Astrocyte of the spinal cord (primary cell): ENCODE measurements at places on chromosomes 13 and 19.

GRCh38 chr13:109331011-109331433 is 455.4 kb downstream of the IRS2 start:
- peak; percentile 24 for DNase-seq

GRCh38 chr19:51599084-51599483 is 28.0 kb downstream of the ZNF175 start:
- DNase-seq: no peak

DNA sequence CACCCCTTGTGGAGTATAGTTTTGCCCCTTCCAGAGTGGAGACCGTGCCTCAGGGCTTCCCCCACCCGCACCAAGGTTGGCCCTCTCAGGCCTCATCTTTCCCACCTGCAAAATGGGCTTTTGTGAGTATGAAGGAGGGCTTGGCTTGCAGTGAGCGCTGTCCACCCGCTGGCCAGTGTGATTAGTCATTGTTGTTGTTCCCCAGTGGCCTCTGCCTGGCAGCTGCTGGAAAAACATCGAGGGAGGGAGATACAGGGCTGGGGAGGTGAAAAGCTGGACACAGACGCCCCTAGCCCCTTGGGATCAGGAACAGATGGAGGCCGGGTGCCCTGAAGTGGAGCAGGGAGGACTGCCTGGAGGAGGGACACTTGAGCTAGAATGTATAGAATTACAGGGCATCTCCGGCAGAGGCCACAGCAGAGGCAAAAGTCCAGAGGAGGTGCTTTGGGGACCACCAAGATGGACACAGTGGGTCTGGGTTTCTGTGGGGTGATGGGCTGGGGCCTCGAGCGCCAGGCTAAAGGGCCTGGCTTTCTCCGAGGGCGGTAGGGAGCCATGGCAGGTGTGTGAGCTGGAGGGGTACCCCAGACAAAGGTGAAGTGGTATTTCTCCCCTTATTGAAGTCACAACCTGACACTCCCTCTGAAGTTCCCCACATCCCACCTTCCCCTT is 3.9 kb upstream of the IL12RB1 start:
- DNase-seq: peak; percentile 10

GRCh38 chr13:112475889-112476288 is 99.7 kb downstream of the SPACA7 start:
- no peak for DNase-seq

DNA sequence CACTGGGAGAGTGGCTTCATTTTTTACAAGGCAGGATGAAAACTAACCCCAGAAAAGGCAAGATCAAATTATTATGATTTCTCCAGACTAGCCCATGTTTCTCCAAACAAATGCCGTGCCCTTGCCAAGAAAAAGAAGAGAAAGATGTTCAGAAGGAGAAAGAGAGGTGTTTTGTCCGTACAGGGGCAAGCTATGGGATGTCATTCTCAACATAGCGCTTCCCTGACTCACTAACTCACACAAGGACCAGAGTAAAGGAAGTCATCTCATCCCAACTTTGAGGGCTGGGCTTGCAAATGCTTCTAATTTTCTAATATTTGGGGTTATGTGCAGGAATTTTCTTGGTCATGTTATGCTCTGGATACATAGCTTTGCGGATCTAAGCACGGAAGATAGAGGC is 224.2 kb upstream of the MAB21L1 start:
- DNase-seq: peak; percentile 57

GRCh38 chr19:2186071-2186846 is 22.5 kb downstream of the DOT1L start:
- DNase-seq: peak; percentile 89

- peak; percentile 32 for DNase-seq
Observed at GRCh38 chr19:18496167-18496979, 25.5 kb downstream of the ELL start.

DNA sequence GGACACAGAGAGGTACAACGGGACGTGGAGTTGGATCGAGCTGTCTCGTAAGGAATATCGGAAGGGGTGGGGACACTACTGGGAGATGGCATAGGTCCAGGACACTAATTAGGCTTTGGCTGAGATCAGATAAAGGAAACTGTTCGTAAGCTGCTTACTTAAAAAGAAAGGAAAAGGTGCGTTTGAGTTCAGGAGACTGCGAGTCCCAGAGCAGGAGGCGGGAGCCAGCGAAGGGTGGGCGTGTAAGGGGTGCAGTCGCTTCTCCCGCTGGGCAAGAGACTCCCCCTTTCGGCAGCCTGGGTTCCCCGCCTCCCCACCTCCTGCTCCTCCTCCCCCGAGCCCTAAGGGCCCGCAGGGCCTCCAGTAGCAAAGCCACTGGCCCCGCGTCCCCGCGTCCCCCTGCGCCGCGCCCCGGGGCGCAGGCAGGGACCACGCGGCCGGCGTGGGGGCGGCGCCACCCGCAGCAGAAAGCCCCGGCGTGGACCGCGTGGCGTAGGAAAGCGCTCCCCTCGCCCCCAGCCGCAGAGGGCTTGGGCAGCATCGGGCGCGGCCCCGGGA is 547 bp downstream of the ABCC4 start:
- DNase-seq: peak; percentile 56

GRCh38 chr13:67001363-67001762 is 228.8 kb downstream of the PCDH9 start:
- no peak for DNase-seq

DNA sequence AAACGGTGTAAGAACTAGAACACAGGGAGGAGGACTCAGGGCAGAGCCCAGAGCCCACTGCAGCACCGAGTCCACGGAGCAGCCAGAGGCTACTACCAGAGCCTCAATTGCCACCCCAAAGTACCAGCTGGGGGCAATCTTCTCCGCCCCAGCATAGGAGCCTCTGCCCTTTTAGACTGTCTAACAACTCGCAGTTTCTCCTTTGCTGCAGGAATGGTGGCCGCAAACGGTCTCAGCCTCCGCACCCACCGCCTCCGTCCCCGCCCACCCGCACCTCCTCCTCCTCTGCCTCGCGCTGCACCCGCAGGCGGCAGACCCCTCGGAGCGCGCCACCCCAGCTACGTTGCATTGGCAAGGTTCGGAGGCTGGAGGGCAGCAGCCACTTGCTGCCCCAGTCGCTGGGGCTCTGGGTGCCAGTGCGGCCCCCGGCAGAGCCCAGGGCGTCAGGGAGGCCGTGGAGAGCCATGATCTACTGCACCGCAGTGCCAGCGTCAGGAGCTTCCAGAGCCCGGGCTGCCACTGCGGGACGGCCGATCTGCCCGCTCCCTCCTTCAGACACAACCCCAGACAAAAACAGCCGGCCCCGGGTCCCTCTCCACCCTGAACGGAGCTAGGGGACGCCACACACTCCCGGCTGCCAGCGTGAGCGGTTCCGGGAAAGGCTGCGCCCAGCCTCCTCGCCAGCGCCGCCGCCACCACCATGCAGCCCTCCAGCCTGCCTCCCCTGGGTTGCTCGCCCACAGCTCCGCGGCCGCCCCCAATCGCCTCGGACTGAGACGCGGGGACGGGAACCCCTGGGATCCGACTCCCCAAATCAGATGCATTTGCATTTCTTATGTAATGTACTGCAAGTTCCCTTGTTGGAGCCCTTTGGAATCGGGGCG is 1.8 kb downstream of the FGF14 start:
- no peak for DNase-seq

DNA sequence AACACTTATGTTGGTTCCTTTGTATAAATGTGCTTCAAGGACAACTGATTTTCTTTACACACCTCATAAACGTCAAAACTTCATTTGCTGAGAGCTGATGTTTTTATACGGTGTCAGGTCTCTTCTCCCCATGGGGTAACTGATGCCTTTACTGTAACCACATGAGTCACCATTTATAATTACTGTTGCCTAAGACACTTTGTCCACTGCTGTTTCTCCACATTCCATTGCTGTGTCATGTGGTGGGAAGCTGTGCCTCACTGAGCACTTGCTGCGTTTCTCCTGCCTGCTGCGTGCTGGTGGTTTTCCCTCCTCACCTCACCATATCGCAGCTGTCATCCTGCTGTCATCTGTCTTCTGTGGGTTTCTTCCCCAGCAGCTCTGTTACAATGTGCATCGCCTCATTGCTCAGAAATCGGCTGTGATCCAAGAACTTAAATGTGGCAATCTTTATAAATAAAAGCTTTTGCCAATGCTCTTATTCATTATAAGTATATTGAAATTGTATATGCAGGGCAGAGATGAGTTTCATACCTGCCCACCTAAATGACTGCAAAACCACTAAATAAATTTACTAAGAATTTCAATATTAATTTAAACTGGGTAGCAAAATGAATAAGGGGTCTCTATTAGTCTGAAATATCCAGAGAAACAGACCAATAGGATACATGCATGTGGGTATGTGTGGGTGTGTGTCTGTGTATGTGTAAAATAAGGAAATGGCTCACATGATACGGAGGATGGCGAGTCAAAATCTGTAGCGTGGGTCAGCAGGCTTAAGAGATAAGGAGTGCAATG is 547.0 kb upstream of the SLITRK5 start:
- DNase-seq: peak; percentile 99

DNA sequence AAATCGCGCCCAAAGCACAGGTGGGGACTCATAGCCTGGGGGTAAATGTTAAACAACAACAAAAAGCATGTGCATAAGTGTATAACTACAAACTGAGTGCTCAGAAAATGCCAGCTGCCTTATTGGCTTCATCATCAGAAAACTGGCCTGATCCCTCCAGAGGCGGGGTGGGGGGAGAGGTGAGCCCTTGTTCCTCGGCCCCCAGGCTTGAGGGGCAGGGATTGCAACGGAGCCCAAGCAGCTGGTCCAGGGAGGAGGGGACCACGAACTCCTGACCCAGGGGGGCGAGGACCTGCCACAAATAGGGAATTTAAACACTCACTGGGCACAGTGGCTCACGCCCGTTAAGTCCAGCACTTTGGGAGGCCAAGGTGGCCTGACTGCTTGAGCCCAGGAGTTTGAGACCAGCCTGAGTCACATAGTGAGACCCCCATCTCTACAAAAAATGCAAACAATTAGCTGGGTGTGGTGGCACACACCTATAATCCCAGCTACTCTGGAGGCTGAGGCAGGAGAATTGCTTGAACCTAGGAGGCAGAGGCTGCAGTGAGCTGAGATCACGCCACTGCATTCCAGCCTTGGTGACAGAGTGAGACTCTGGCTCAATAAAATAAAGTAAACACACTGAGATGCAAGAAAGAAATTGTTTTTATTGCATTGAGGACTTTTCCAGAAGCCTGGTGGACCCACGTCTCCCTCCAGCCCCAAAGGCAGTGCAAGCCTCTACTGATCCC is 8.7 kb downstream of the SIRT6 start:
- DNase-seq: no peak

- no peak for DNase-seq
Observed at GRCh38 chr19:29676586-29676985, 11.3 kb downstream of the PLEKHF1 start.

DNA sequence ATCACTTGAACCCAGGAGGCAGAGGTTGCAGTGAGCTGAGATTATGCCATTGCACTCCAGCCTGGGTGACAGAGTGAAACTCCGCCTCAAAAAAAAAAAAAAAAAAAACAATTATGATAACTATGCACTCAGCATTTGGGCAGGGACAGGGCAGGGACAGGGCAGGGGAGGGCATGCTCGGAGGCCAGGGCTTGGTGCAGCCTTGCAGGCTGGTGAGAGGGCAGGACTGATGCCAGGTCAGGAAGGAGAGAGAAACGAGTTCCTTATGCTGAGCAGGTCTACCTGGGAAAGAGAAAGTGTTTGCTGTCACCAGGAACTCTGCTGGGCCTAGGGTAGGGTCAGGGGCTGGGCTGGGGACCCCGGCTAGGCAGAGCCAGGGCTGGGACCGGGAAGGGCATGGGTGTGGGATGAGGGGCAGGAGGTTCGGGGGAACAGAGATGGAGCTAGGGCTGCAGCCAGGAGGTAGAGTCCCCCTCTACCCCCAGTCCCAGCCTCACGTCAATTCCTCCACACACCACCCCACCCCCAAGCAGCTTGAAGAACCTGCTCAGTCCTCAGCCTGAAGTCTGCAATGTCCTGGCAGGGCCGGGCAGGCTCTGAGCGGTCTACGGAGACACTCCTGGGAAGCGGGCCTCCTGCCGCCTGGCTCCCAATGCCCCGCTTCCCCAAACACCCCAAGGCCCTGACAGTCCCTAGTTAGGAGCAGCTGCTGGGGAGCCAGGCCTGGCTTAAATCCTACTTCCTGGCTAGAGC is 2.8 kb downstream of the FXYD3 start:
- no peak for DNase-seq

DNA sequence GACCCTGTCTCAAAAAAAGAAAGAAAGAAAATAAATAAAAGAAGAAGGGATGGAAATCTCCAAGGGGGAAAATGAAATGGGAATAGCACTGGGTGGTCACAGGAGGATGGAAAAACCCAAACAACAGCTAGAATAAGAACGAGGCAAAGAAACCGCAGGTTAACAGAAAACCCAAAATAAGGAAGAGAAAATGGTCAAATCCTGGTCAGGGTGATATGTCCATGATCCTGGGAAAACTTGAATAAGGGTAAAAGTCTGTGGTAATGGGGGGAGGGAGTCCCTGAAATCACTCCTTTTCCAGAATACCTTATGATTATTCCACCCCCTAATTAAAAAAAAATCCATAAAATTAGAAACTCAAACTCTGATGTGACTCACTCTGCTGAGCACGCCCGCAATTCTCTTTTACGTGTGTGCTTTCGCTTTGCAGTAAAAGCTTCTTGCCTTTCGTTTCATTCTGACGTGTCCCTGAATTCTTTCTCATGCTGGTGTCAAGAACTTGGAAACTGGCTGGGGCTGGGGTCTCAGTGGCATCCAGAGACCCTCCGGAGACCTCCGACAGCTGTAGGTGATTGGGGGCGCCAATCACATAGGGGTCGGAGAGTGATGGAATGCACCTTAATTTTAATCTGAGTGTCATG is 4.3 kb upstream of the NAXD start:
- DNase-seq: no peak

DNA sequence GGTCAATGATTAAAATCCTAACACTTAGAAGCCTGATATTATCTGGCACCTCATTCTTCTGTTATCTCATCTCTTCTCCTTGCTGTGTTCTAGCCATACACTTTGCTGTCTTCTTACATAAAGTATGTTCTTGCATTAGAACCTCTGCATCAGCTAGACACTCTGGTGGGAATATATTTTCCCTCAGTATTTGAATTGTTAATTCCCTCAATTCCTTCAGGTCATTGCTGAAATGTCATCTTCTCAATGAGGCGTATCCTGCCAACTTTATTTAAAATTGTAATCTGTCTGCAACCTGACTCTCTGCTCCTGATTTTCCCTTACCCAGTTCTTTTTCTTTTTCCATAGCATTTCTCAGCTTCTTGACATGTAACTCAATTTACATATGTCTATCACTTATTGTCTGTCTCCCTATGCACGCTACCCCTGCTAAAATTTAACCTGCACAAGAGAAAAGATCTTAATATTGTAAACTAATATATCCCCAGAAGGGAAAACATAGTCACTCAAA is 138.2 kb downstream of the UGGT2 start:
- DNase-seq: no peak

- no peak for DNase-seq
Observed at GRCh38 chr13:54999399-54999907, 1970.8 kb downstream of the OLFM4 start.

DNA sequence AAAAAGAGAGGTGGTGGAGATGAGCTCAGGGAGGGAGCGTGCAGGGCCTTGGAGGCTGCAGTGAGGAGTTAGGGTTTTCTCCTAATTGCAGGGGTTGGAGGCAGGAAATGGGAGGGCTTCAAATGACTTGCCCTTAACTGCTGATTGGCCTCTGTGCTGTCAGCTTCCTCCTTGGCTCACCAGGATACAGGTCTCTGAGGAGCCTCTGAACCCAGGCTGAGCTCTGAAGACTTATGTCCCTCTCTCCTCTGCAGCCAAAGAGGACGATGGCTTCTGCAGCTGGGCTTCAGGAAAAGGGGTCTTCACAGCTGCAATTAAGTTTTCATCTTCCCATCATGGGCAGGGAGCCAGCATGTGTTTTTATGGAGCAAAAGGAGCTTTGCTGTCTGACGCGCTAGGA is 6.7 kb upstream of the RANBP3 start:
- DNase-seq: no peak
